Caco-2 (cell line): ENCODE measurements at places on chromosomes 7 and 10. TPM values are rescaled to one million over a fixed set of nuclear protein-coding genes. Genes with fewer than 3 reads are reported as not detected.

DNA sequence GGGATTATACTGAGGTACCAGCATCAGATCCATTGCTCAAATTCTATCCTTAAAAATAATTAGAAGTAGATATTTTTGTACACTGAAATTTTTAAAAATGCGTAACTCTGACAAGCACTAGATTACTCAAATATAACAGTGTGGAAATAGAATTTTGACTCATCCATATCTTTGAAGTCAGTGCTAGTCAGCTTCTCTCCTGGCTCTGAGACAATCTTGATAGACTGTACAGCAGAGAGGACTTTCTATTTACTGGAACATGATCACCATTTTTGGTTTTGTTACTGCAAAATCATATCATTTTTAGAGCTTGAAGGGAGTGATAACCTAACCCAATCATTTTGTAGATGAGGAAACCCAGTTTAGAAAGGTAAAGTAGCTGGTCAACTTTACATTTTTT, 195.0 kb downstream of the MTERF1 start:
- DNase-seq = no peak

DNA sequence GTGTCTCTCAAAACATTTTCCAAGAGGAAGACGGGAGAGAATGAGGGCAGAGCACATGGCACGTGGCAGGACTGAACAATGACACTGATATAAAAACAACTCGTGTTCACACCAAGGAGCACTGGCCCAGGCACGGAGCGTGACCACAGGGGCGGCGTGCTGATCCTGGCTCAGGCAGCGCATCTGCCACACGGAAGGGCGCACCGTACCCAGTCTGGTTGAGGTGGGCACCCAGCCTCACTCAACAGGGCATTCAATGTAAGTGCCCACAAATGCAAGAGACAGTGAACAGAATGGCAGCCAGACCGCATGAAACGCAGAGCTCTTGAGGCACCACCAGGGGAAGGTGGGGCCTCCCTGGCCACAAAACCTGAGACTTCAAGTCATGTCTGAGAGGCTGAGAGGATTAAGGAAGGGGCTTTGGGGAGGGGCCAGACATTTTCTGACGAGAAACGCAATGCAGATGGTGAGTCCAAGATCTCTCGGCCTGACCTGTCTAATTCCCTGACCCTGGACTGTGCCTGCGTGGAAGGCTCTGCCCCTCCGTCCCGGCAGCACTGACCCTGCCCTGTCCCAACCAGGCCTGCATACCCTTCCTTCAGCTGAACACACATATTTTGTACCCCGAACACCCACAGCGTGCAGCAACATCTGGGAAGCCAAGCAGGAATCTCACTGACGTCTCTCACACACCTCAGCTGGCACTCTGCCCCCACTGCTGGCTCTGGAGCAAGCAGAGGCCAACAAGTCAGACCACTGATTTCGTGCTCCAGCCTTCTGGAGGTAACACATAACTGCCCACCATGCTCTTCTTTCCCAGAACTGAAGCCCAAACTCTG, 35.5 kb downstream of the VOPP1 start:
- DNase-seq = no peak

GRCh38 chr10:104117839-104118323, 4.1 kb upstream of the SFR1 start:
- DNase-seq = no peak

DNA sequence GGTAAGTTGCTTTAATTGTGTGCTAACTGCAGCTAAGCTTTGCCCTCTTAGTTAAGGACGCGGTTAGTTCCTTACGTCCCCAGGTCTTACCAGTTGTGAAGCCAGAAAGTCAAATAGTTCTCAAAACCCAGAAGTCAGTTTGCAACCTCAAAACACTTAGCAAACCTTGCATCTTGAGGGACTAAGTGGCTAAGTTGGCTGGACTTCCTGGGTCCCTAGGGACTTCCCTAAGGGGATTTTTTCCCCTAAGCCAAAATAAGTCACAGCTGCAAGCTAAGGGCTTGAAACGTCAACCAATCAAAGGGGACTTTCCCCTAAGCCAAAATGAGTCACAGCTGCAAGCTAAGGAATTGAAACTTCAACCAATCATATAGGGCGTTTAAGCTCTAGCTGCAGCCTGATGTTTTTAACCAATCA, 36.2 kb upstream of the HECW1 start:
- DNase-seq = no peak

DNA sequence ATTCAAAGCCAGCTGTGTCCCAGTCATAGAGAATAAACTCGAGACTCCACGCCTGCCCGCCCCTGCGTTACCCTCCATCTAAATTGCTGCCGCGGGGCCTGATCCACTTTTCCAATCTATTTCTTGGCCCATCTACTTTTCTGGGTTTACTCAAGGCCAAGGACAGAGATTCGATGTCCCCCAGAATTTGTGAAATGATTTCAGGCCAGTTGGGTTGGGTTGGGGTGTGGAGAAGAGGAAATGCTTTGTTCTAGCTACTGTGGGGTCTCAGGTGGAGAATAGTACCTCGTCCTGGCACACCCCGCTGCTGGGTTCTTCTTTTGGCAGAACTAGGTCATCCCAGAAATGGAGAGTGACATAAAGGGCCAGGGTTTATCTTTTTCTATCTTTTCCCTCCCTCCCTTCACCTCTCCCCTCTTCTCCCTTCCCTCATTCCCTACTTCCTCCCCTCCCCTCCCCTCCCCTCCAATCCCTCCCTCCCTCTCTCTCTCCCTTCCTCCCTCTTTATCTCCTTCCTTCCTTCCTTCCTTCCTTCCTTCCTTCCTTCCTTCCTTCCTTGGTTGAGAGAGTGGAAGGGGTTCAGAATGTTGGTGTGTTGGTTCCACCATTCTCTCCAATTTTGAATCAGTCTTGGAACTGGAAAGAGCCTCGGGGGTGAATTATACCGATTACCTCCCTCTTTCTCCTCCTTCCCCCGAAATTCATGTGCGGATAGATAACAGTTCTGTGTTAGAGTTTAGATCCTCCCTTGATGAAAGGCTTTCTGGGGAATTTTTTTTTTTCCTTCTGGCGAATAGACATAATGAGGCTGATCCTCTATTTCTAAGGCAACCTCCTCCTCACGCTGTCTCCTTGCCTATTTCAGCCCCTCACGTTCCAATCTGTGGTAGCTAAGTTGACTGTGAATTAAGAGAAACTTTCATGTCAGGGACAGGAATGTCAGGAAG, 1.2 kb upstream of the TMEM229A start:
- DNase-seq = no peak

DNA sequence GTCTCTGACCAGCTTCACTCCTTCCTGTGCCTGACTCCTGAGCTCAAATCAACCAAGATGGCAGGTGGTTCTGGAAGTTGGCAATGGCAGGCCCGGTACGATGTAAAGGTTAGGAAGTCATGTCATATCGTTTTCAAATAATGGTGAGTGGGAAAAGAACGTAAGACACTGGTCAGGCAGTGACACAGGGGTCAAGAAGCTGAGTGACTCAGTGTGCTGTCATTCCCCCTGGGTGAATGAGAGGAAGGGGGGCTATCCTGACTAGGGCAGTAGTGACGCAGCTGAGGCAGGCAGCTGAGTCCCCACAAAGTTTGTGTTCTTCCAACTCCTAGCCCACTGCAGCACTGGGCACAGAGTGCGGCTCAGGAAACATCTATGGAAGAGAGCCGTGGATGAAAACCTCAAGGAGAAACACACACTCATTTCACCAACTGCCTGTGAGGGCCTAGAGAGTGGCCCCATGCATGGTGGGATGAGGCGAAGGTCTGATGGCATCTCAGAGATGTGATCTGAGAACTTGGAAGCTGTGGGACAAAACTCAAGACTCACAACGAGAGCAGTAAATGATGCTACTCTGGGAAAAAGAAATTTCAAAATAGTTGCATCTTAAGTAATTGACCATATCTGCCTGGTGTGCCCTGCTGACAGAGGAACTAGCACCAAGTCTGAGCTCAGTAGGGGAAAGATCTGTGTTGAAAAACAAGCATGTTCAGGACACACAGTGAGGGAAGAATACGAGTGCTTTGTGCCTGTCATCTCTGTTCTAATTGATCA, 23.2 kb downstream of the CREB3L2 start:
- DNase-seq = no peak

GRCh38 chr10:43125274-43125845, 12.9 kb upstream of the CSGALNACT2 start:
- DNase-seq = no peak

- no peak for DNase-seq
Measured at GRCh38 chr7:38934051-38934450, 25.1 kb upstream of the VPS41 start.

- DNase-seq = no peak
Measured at GRCh38 chr10:133295426-133296320, 13.0 kb downstream of the TUBGCP2 start.

GRCh38 chr7:8601121-8601520, 167.7 kb downstream of the NXPH1 start:
- DNase-seq = no peak

- no peak for DNase-seq
Measured at GRCh38 chr7:139763330-139763729, 14.5 kb downstream of the HIPK2 start.

- DNase-seq = no peak
Measured at GRCh38 chr7:97450516-97450915, 281.4 kb upstream of the TAC1 start.

DNA sequence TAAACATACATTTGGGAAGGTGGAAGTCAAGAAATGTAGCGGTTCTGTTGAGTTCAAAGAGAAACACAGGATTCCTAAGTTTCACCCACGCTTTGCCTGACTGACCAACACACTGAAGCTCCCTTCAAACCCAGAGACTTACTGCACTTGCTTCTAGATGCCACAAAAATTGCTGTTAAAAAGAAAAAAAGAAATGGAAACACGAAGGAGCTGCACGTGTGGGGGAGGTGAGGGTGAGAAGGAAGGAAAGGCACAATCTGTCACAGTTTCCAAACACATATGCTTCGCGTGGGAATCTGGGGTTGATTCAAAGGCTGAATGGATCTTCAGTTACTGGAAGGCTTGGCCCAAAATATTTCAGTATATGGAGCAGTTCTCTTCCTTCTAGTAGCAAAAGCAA, 495.6 kb downstream of the DNAJB6 start:
- no peak for DNase-seq

GRCh38 chr10:14751014-14751896, 23.4 kb downstream of the FAM107B start:
- DNase-seq = no peak

GRCh38 chr7:135208102-135208793, 3.1 kb downstream of the WDR91 start:
- no peak for DNase-seq

DNA sequence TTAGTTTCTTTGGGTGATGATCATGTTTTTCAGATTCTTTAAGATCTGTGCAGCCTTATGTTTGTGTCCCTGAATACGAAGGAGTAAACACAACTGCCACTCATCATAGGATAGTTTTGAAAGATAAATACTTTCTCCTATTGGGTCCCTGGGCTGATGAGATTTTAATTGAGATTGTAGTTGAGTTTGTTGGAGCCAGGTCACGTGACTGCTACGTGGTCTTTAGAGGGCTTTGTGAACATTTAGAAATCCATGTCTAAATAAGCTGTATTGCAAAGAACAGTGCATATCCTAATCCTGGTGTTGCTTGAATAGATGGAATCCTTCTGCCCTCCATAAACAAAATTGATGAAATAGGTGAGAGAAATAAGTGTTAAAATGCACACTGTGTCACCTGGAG, 17.4 kb upstream of the ZNF716 start:
- no peak for DNase-seq

Gene SLC16A12
- total RNA-seq = not detected in 2 replicates

Gene LEP
- total RNA-seq = not detected in 2 replicates

Gene DGKI
- total RNA-seq = 0.77 and 0.84 TPM in 2 replicates

Gene UROS
- total RNA-seq = 53.2 and 53.4 TPM in 2 replicates

Gene ZNF680
- total RNA-seq = 13.1 and 15.2 TPM in 2 replicates

Gene GPR85
- not detected in 2 replicates for total RNA-seq

Gene NRCAM
- total RNA-seq = 85.7 and 96.2 TPM in 2 replicates
